ENCODE measurements at places on chromosomes 16 and 17.
A peak's percentile ranks its signal among the peaks of the same experiment; 100 is the strongest.

- DNase-seq, result no peak
Measured at GRCh38 chr16:67144943-67145342, 5.9 kb downstream of the B3GNT9 start.

DNA sequence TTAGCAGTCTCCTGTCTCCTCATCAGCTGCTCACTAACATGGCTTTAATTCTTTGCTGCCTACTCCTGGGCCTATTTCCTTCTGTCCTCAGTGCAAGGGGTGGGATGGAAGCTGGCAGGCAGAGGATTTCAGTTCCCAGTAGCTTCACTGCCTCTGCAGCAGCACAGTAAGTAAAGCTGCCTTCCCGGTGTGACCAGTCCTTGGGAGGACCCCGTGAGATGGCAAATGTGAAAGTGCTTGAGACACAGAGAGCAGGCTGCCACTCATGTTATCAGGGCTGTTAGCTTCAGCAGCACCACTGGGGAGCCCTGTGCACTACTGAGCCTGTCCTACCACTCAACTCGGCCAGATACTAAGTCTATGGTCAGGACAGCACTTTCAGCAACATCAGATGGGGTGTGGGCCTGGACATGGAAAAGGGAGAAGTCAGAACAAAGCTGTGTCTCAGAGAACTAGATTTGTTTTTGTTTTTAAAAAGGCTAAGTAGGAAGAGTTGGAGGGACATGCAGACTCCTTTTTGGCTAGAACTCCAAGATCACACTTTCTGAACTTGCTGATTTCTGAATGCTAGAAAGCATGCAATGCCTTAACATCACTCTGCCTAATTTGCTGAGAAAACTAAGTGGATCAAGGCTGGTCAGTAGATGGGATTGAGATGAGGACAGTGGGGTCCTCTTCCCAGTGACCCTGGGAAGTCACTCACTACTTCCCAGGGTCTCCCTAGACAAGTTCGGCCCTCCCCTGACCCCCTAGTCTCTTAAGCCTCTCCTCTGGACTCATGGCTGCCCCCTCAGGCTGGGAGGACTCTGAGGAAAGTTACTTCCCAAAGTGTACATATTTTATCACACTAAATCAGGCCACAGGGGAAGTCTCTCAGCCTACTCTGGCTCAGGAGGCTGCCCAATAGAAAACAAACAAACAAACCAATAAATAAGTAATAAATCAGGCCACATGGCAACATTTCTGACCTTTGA is 1.1 kb downstream of the ACSF2 start:
- DNase-seq, result no peak

GRCh38 chr17:44400226-44400847 is 10.9 kb upstream of the ITGA2B start:
- DNase-seq, result no peak

- no peak for DNase-seq
Measured at GRCh38 chr16:47366228-47366627, 94.6 kb downstream of the ITFG1 start.

DNA sequence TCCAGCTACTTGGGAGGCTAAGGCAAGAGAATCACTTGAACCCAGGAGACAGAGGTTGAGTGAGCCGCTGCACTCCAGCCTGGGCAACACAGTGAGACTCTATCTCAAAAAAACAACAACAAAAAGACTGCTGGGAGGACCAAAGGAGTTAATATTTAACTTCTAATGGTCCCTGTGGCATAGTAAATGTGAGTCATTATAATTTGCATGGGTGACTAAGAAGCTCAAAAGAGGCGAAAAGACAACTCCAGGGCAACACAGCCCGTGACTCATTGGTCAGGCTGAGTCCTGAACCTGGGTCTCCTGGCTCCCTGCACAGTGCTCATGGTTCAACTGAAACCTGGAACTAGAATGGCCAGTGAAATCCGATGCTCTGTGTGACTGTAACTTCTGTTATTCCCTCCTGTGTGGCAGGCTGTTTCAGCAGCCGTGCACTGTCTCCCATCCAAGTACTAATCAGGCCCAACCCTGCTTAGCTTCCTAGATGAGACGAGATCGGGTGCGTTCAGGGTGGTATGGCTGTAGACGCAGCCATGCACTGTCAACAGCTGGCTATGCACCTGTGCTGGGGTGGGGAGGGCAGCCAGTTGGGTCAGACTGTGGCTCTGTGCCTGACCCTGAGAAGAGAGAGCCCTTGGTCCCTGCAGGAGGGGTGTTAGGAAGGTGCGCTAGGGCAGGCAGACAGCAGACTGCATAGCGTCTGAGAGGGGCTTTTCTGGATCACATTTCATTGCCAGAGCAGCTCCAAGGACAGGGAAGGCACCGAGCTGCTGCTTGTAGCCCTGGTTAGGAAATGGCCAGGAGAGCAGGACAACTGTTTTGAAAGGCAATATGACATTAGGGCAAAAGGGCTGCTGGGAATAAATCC is 14.5 kb upstream of the GPRC5C start:
- no peak for DNase-seq

GRCh38 chr17:11889266-11889665 is 108.0 kb downstream of the ZNF18 start:
- DNase-seq, result no peak

GRCh38 chr16:56842133-56842532 is 22.9 kb upstream of the SLC12A3 start:
- no peak for DNase-seq

- no peak for DNase-seq
Measured at GRCh38 chr17:41333098-41333497, 17.5 kb downstream of the KRT33A start.

DNA sequence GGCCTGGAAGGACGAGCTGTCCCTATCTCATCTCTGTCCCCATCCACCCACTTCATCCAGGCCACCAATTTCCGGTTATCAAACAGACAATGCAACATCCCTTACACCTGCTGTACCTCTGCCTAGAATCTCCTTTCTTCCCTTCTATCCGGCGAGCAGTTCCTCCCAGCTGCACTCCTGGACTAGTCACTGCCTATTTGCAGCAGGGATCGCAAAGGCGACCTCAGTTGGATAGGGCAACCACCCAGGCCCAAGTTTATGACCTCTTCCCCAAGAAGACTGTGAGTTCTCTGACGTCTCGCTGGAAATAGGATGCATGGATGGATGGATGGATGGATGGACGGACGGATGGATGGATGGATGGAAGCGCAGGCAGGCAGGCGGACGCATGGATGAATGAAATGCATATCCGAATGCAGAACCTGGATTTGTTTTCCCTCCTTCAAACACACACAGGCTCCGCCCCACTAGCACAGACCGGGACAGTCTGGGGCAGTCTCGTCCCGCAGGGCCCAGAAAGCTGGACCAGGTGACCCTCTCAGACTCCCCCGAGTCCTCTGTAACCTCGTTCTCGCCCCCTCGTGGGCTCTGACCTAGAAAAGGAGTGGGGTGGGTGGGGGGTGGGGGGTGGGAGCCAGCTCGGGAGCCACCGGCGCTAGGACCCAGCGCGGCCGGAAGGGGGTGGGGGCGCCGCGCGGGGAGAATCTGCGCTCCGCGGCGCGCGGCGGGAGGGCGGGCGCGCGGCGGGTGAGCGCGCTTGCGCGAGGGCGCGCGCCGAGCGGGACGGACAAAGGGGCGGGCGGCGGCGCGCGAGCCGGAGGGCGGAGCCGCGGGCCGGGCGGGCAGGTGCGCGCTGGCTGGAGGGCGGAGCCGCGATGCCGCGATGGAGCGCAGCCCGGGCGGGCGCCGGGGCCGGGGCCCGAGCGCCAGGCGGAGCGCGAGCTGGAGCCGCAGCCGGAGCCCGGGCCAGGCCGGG is at the start of gene SBK1:
Gene SBK1, plus strand, starts transcription at position 875 of the 976 bp plus-strand sequence. CDS start 24,867 bp downstream, outside the sequence.
- DNase-seq, result peak; percentile 63

DNA sequence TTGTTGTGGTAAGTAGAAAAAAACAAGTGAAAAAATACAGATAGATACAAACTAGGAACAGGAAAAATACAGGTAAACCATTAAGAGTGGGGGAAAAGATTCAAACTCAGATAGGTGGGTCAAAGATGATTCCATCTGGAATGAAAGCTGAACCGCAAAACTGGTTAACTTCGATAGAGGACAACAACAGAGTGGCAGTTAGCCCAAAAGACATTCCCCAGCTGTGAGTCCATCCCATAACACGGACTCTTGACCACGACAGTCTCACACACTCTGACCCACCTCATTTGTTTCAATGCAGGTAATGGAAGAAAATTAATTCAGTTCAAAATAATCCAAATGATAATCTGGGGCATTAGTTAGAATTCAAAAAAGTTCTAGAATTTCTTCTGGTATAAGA is 13.5 kb downstream of the ELAC2 start:
- no peak for DNase-seq

DNA sequence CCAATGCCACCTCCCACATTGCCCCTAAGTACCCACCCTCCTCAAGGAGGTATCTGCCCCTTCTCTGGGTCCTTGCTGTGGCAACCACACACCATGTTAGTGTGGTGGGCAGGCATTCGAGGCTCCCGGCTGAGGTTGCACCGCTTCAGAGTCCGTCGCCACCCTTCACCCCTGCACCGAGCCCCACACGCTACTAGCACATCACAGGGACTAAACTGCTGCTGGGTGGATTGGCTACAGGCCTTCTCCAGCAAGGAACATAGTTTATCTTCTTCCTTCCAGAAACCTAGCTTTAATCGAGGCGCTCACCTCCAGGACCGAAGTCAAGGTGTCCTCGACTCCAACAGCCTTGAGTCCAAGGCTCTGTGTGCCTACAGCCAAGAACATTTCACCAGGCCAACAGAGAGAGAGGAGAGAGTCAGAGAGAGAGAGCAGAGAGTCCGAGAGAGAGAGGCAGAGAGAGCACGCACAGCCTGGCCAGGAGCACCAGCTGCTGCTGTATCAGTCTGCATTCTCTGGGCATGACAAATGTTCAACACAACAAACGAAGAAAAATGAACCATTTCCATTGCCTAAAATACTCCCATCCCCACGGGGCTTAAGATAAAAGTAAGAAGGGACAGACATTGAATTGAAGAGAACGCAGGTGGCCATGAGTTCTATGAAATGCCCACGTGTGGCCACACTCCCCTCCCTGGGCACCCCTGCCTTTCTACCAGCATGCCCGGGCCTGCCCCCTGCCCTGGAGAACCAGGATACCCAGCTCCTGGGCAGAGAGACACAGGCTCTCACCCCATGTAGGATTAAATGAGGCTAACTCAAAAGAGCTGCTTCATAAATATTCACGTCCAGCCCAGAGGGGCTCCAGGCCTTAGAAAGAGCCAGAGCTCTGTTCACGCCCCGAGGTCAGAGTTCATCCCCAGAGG is 94.9 kb downstream of the RBFOX3 start:
- DNase-seq, result no peak

DNA sequence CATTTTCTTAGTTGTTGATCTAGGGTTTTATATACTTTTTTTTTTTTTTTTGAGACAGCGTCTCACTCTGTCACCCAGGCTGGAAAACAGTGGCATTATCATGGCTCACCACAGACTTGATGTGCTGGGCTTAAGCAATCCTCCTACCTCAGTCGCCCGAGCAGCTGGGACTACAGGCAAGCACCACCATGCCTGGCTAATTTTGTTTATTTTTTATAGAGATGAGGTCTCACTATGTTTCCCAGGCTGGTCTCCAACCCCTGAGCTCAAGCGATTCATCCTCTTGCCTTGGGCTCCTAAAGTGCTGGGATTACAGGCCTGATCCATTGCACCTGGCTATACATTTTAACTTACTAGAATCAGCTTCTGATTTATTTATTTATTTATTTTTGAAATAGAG is 34.2 kb upstream of the ATP2A3 start:
- no peak for DNase-seq

- no peak for DNase-seq
Measured at GRCh38 chr17:64337676-64338075, 53.0 kb downstream of the PECAM1 start.

DNA sequence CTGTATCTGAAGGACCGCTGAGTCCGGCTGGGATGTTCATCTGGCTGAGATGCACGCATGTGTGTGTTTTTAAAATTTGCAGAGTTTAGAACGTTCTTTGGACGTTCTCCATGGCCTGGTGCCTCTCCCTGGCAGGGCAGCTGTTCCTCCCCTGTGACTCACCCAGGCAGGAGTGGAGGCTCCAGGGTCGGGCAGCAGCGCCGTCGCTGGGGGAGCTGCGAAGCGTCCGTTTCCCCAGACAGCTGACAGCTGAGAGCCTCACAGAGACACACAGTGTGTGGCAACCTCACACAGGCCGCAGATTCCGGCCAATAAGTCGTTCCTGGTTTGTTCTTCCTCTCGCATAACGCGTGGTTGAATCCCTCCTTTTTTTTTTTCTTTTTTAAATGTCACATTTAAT is 80.6 kb downstream of the OR1D5 start:
- DNase-seq, result peak; percentile 2

- no peak for DNase-seq
Measured at GRCh38 chr17:71821511-71821910, 299.3 kb upstream of the SOX9 start.

DNA sequence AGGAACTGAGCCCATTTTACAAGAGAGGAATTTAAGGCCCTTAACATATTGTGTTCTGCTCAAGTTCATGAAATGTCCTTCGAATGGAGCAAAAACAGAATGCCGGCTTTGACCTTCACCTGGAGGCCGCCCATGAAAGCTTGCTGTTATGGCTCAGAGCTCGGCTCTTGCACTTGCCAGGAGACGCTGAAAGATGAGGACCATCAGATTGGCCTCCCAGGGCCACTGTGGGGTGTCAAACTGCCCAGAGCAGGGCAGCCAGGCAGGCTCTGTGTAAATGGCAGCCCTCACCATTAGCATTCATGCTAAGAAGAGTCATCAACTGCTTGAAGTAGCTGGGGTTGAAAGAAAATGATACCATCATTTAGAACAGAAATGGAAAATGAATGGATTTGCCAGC is 39.3 kb downstream of the IL21R start:
- no peak for DNase-seq

DNA sequence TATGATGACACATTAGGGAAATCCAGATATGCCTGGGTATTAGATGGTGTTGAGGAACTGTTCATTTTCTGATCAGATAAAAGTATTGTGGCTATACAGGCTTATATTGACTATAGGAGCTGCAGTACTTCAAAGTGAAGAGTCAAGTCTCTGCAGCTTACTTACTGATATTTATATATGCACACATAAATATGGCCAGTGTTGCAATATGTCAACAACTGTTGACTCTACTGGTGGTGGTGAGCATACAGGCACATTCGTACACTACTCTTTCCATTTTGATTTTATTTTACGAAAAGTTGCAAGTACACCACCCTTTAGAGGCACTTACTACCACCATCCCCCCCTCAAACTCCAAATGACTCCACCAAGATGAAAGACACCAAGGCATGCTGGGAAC is 2.5 kb downstream of the CIAO2B start:
- no peak for DNase-seq

- DNase-seq, result no peak
Measured at GRCh38 chr16:17347624-17348023, 123.1 kb downstream of the XYLT1 start.

DNA sequence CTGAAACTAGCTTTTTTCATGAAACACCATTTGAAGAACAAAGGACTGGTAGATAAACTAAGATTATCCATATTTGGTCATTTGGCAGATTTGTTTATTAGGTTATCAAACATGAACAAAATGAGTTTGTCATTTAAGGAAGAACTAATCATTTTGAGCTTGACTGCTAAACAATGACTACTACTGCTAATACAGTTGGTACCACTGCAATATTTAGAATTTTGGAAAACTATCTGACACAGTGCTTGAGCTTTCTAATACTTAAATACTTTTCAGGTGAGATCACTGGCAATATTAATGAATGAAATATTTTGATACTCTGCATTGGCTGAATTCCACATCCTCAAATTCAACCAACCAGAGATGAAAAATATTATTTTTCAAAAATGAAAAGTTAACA is 47.2 kb downstream of the MED13 start:
- no peak for DNase-seq

- DNase-seq, result no peak
Measured at GRCh38 chr16:272633-273546, 2.9 kb downstream of the RGS11 start.
